ENCODE measurements at places on chromosomes 12 and 14. TPM values are rescaled to one million over a fixed set of nuclear protein-coding genes. Genes with fewer than 3 reads are reported as not detected.

- DNase-seq, result no peak
Observed at GRCh38 chr14:51445001-51445390, 204.9 kb downstream of the TMX1 start.

DNA sequence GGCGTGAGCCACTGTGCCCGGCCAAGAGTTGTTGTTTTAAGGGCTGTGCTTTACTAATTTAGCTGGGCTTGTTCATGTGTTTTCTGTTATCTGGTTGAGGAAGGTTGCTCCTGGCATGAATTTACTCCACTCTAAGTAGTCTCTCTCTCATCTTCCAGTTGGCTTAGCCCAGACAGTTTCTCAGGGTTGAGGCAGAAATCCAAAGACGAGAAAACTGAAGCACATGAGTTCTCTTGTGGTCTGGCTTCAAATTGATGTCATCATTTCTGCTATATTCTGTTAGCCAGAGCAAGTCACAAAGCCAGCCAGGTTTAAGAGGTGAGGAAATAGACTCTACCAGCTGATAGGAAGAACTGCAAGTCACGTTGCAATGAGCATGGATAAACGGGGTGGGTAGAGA lies 57.9 kb downstream of the E2F7 start:
- no peak for DNase-seq

DNA sequence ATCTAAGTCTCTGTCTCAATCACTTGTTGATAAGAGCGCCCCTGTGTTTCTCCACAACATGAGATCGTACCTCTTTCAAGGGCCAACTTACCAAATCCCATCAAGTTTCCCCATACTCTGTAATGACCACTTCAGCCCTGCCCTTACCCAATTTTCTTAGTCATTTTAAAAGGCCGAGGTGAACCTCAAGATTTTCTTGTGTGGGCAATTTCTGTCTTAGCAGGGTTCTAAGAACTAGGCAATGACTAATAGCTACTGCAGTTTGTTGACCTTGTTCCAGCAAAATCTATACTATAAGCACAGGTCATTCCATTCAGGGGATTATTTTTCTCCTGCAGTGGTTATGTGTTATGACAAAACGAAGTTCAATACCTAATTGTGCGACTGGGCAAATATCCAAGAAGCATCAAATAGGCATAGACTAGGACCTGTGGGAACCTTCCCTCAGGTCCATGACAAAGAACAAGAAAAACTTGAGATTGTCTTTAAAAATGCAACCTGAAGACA lies 359.8 kb downstream of the PCNX1 start:
- DNase-seq, result no peak

DNA sequence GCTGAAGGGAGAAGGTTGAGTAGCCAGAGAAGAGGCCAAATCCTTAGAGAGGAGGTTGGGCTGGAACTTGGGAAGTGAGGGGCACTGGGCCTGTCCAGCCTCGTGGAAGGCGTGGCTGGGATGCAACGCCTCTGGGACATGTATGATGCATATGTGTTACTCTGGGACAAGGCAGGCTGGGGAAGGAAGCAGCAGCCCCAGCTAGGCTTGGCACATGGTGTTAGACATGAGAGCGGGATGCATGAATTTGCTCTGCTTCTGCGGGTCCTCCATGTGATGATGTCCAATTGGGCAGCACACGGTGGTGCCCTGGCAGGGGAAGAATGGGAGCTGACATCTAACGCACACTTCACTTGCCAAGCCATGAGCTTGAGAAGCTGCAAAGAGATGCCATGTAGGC lies 21.3 kb downstream of the PLEKHH1 start:
- DNase-seq, result no peak

DNA sequence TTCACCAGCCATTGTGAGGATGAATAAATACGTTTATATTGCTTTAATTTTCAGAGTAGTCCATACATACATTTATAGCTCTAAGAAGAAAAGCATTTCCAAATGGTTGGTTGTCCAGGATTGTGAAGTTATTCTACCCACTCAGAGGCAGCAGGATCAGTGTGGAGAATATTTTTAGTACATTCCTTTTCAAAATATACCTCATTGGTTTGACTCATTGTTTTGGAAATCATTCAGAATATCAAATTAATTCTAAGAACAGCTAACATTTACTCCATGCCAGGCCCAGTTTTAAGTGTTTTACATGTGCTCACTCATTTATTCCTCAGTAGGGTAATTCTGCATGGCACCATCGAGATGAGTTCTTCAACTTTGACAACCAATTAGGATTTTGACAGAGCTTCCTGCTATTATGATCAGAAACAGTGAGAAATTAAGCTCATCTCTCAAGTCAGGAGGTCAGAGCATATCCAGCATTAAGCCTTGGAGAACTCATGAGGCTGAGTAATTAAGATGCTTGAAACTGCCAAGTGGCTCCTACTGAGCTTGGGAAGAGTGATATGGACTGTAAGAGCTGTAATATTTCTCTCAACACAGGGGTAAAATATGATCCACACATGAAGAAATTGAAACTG lies 153.3 kb upstream of the CLEC14A start:
- no peak for DNase-seq

- DNase-seq, result no peak
Observed at GRCh38 chr14:103378038-103378854, 7.0 kb upstream of the MARK3 start.

Gene PTPRR
- not detected for total RNA-seq

- DNase-seq, result no peak
Observed at GRCh38 chr12:25929142-25929541, 29.3 kb upstream of the RASSF8 start.

Gene NRXN3
- total RNA-seq, result not detected

Gene ASIC1
- 11.7 TPM for total RNA-seq

DNA sequence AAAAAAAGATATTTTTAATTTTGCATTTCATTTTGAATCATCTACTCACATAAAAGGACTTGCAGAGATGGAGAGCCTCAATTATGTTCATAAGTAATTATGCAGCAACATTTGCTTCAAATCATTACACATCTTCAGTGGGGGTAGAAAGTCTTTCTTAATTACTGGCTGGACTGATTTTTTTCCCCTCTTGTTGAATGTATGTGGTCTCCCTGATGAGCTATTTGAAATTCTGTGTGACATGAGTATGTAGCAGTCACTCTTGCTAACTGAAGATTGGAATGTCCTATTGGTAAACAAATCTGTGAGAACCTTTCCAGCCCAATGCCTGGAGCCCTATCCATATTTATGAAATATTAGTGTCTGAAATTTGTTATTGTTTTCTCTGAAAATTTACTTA lies 139.8 kb downstream of the TMTC2 start:
- no peak for DNase-seq

DNA sequence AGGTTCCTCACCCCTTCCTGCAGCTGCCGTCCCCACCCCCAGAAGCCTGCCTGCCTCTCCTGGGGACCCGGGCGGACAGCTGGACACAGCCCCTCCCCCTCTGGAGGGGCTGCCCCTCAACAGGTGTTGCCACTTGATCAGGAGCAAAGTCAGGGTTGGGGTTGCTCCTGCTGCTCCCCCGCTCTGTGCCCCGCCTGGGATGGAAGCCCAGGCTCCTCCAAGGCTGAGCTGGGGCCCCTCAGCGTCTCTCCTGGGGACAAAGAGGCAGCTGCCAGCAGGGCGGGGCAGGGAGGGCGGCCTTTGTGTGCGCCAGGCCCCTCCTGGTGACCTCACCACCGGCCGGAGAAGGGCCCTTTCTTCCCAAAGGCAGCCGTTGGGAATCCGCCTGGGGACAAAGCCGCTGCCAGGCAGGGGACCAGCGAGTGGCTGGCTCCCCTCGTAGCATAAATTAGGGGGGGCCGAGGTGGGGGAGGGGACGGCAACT lies 13.7 kb downstream of the TRMT61A start:
- no peak for DNase-seq

DNA sequence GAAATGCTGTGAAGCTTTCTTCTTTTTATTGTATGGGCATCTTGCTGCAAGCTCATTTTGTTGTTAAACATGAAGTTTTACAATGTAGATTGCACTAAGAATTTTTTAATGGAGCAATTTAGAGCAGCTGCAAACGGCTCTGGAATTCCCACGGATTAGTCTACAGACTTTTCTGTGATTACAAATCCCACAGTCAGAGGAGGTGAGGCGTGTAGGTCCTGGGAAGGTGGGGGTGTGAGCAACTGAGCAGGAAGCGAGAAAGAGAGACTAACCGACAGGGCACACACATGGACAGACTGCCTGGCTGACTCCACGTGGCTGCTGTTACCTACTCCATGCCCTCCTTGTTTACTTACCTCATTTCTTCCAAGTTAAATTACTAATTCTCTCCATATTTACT lies 348.5 kb downstream of the NPAS3 start:
- no peak for DNase-seq

DNA sequence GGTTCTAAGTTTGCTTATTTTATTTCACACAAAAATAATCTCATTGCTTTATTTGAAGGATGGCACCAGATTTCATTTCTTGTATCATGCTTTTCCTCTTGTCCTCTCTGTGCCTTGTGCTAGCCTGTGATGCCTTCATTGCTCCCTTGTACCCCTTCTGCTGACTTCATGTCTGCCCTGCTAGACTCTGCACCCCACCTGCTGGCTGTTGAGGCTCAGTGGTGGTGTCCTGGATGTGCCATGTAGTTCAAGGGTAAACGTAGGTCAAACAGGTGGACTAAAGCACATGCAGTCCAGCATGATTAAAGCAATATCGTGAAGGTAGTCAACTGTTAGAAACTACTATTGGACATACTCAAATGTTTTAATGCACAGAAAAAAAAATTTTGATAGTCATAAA lies 21.6 kb downstream of the MRPS35 start:
- DNase-seq, result no peak

Gene ESRRB
- not detected for total RNA-seq

Gene ARID2
- 39.7 TPM for total RNA-seq

GRCh38 chr12:130428116-130428515 lies 90.4 kb downstream of the PIWIL1 start:
- DNase-seq, result no peak

Gene SLC25A47
- total RNA-seq, result not detected

- no peak for DNase-seq
Observed at GRCh38 chr12:58877243-58877743, 43.0 kb downstream of the LRIG3 start.

DNA sequence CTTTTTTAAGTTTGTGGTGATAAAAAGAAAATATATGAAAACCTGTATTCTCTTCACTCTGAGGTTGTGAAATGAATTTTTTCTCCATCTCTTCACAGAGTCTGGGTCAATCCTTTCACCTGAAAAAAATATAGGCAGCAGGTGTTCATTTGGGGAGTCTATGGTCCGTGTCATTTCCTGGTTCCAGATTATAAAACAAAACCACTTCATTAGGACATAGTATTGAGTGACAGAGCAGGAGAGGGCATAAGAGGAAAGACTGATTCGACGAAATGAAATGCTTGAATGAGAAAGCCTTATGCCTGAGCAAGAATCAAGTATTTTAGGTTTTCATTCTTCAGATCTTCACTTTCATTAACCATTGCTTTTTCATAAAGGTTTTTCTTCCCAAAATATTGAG lies 51.8 kb upstream of the NUAK1 start:
- no peak for DNase-seq

Gene DHH
- total RNA-seq, result 0.27 TPM

DNA sequence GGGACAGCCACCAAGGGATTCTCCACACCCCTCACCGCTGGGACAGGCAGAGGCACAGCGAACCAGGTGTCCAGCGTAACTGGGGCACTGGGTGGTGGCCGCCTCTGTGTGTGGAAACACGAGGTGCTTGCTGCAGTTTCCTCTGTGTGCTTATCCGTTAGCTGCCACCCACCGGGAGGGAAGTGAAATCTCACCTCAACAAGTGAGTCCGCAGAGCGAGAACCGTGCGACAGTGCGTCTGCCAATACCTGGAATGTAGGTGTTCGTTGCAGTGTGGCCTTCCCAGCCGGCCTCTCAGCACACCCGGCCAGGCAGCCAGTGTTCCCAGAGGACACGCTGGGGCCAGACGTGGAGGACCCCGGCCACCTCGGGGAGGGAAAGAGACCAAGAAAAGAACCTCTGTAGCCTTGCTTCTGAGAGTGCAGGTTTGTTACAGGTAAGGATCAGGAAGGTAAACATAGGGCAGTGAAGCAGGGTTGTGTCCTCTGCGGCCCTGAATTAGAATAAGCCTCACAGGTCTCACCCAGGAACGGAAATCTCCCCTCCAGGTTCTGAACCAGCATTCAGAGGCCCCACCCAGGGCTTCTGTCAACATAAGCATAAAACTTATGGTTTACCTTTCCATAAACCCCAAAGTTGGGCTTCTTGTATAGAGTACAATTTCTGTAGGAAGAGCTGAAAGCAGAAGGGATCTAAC lies 1.5 kb downstream of the BCL2L14 start:
- peak; percentile 21 for DNase-seq

Gene EML5
- total RNA-seq, result 7.5 TPM

Data from naive thymus-derived CD8-positive, alpha-beta T cell (primary cell).